ENCODE measurements at places on chromosomes 16 and 17. TPM values are rescaled to one million over a fixed set of nuclear protein-coding genes. Genes with fewer than 3 reads are reported as not detected.

SPN gene
- not detected for total RNA-seq

CCT6B gene
- total RNA-seq = 0.78 TPM

KRTAP3-2 gene
- total RNA-seq = not detected

MT1H gene
- total RNA-seq = not detected

TMEM238L gene
- not detected for total RNA-seq

STAC2 gene
- not detected for total RNA-seq

ALOXE3 gene
- total RNA-seq = 0.14 TPM

PDILT gene
- not detected for total RNA-seq

HNF1B gene
- total RNA-seq = not detected

RAB37 gene
- not detected for total RNA-seq

TSPOAP1 gene
- total RNA-seq = 1.0 TPM

SKAP1 gene
- total RNA-seq = not detected

DYNLRB2 gene
- total RNA-seq = not detected

TM4SF5 gene
- total RNA-seq = not detected

SLC4A1 gene
- total RNA-seq = not detected

KCNJ2 gene
- 0.23 TPM for total RNA-seq

NOS2 gene
- total RNA-seq = not detected

CD300LB gene
- not detected for total RNA-seq

ALKBH5 gene
- total RNA-seq = 112 TPM

SLC52A1 gene
- not detected for total RNA-seq

UTS2R gene
- not detected for total RNA-seq

CLEC18B gene
- total RNA-seq = 0.41 TPM

GFAP gene
- not detected for total RNA-seq

ERN2 gene
- not detected for total RNA-seq

CD79B gene
- total RNA-seq = 0.28 TPM

CDK3 gene
- 2.3 TPM for total RNA-seq

GP1BA gene
- not detected for total RNA-seq

SLFN11 gene
- 35.1 TPM for total RNA-seq

ABCA10 gene
- 0.13 TPM for total RNA-seq

ITGAL gene
- total RNA-seq = not detected

SLC35G6 gene
- not detected for total RNA-seq

WFIKKN2 gene
- total RNA-seq = not detected

GDE1 gene
- 85.9 TPM for total RNA-seq

TNK1 gene
- total RNA-seq = 0.46 TPM

BFAR gene
- 60.6 TPM for total RNA-seq

KLHL36 gene
- 56.1 TPM for total RNA-seq
